Stimulated activated CD4-positive, alpha-beta T cell treated with anti-CD3 and anti-CD28 coated beads, Interleukin-12 subunit alpha, Interleukin-12 subunit beta, amount 100 ng/mL, for 48 hours (primary cell): ENCODE measurements at places on chromosomes 1 and 21.

DNA sequence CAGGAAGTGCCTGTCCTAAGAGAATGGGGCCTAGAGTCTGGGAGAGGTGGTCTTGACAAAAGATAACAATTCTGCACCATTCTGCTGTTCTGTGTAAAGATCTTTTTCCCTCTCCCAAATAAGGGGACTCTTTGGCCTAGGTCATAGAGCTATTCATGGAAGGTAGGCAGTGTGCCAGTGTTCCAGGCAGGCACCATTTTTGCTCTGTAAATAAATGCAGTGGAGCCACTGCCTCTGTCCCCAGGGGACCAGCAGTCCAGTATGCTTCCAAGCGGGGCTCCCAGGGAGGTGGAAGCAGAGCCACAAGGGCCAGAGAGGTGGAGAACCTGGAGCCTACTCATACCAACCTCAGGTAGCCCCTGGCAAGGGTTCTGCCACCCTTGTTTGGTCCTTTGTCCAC is 25.9 kb downstream of the KCNA2 start:
- no peak for DNase-seq

- DNase-seq: peak; percentile 6
Observed at GRCh38 chr21:44547656-44548331, 3.5 kb downstream of the KRTAP10-2 start.

DNA sequence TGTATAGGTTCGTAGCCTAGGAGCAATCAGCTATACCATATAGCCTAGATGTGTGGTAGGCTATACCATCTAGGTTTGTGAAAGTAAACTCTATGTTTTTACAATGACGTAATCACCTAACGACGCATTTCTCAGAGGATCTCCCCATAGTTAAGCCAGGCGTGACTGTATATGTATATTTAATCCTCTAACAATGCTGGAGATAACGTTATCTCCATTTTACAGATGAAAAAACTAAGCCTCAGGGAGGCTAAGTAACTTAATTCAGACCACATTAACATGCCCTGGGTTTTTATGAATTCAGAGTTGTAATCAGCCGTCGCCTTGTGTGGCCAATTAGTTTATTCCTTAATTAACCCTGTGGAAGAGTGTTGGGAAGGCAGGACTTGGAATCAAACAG is 107.7 kb upstream of the PLXNA2 start:
- DNase-seq: no peak

GRCh38 chr1:152520561-152521090 is 6.3 kb downstream of the CRCT1 start:
- no peak for DNase-seq

DNA sequence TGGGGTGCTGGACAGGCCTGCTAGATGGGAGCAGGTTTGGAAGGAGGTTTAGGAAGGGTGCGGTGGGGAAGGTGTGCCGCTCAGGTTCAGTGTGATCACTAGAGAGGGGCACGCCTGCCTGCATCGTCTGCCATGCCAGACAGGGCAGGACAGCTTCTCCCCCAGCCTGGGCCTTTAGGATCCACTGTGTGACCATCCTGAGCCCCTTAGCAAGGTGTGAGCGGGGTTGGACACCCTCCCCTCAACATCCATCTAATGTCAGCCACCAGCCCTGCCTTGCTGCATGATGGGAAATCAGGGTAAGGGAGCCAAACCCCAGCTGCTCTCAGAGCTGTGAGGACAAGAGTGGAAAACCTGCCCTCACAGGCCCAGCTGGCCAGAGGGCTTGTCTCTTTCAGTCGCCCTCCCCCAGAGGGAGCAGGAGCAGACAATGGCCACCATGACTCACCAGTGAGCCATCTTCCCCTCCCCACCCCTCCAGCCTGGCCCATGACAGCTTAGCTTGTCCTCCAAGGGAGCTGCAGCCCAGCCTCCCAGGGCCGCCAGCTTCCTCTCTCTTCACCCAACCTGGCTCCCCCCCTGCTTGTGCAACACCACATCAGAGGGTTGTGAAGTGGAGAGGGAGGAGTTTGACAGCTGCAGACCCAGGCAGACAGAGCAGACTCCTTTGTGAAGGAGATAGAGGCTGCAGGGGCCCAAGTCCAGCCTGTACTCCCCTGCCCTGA is 37.0 kb downstream of the NUAK2 start:
- peak; percentile 69 for DNase-seq

- DNase-seq: peak; percentile 15
Observed at GRCh38 chr1:187051618-187052232, 223.0 kb downstream of the PLA2G4A start.

- no peak for DNase-seq
Observed at GRCh38 chr1:24415910-24416665, 486 bp downstream of the NIPAL3 start.

- no peak for DNase-seq
Observed at GRCh38 chr1:230425252-230426091, 660 bp downstream of the PGBD5 start.

DNA sequence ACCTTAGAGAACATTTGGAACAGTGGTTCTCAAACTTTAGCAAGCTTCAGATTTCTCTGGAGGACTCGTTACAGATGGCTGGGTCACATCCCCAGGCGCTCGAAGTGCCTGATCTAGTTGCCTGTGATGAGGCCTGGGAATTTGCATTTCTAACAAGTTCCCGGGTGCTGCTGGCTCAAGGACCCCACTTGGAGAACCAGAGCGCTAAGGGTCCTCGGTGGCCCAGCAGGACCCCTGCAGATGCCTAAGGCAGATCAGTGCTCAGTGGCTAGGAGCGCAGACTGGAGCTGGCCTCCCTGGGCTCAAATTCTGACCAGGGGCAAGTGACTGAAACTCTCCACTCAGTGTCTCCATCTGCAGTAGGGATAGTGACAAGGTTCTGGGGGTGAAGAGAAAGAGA is 208.2 kb downstream of the DYRK1A start:
- no peak for DNase-seq

DNA sequence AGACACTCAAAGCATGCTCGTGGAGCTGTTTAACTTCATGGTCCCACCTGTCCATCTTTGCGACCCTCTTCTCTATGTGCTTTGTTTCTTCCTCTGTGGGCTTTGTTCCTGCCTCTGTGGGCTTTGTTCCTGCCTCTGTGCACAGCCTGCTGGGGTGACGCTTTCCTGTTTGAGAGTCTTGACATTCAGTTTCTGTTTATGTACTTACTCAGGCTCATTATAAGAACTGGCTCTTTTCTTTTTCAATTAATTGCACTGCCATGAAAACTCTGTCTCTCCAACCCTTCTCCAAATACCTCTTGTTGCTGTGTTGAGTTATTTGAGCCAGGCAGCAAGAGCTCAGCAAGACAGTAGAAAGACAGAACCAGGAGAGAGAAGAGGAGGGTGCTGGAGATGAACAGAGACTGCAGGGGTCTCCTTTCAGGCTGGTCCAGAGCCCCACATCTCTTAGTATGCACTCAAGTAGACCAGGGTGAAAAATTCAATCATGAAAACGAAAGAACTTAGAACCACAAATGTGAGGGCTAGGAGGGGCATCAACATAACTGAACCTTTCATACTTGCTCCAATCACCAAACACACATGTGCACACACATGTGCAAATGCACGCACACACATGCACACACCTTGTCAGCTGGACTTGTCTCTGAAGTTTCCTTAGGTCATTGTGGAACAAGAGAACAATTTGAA is 88.3 kb upstream of the SGIP1 start:
- peak; percentile 33 for DNase-seq

GRCh38 chr21:35358008-35358407 is 308.9 kb upstream of the RUNX1 start:
- DNase-seq: no peak

DNA sequence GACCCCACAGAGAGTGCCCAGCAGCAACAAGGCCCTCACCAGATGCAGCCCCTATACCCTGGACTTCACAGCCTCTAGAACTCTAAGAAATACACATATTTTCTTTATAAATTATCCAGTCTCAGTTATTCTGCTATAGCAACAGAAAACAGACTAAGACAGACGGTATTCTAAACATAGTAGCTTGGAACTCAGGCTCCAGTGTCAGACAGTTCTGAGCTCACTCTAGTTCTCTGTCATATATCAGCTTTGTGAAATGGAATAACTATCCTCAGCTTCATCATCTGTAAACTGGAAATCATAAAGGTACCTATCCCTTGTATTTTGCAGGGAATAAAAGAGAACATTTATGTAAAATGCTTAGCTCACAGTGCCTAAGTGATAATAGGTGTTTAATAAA is 127.4 kb downstream of the GLUL start:
- no peak for DNase-seq

GRCh38 chr1:86779308-86780191 is 75.2 kb downstream of the SH3GLB1 start:
- no peak for DNase-seq
